Endodermal cell (in vitro differentiated cells): ENCODE measurements at places on chromosomes 11 and 22.

GRCh38 chr11:86917589-86917988 is 37.6 kb downstream of the FZD4 start:
- no peak overlapping the region for H3K27ac ChIP-seq
- H3K27me3 ChIP-seq = no peaks in the 10 kb centered on the region
- DNase-seq = no peak
- H3K36me3 ChIP-seq = no peaks in the 10 kb centered on the region
- no peak overlapping the region for H3K4me3 ChIP-seq

GRCh38 chr11:69934861-69935494 is 115.8 kb upstream of the FGF3 start:
- H3K27ac ChIP-seq = no peak overlapping the region
- DNase-seq = peak; percentile 88
- no peaks in the 10 kb centered on the region for H3K36me3 ChIP-seq
- no peak overlapping the region for H3K4me3 ChIP-seq
- H3K27me3 ChIP-seq = no peaks in the 10 kb centered on the region

DNA sequence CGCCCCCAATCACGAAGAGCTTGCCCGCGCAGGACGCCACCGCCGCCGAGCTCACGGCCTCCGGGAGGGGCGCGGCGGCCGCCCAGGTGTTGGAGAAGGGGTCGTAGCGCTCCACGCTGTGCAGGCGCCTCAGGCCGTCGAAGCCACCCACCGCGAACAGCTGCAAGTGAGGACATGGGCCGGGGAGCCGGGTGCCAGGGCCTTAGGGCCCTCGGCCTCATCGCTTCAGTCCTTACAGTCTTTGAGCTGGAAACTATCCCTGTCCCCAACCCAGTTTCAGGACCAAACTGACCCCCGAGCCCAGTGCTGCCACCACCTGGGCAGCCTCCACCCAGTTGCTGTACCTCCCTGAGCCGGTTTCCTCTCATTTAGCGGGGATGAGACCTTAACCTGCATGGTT is 7.6 kb downstream of the KLHL35 start:
- H3K4me1 ChIP-seq = peaks cover 13% of the 10 kb centered on the region
- H3K27me3 ChIP-seq = peaks cover 21% of the 10 kb centered on the region
- peak; percentile 93 for DNase-seq
- no peak overlapping the region for H3K4me3 ChIP-seq

DNA sequence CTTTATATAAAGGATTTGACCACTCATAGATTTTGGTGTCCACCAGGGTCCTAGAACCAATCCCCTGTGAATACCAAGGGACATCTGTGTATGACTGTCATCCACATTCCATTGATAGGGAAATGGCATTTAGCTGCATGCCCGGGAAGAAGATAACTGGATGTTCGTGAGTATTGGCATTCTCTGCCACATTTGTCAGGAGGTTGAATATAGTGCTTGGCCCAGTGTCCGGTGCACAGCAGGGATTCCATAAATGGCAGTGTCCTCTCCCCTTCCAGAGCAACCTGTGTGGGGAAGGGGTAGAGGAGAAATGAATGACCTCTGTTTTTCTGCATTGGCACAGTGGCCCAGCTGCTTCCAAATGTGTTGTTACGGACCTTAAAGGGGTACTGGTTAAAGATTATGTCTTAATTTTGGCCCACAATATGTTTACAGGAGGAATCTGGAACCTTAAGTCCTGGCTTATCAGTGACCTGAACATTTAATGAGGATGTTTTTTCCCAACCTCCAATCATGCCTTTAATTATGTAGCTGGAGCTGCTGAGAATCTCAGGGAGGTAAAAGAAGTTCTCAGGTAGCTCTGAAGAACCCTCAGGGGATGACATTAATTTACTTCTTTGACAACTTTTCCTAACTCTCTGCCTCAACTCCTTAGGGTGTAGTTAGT is 33.6 kb upstream of the OR4B1 start:
- DNase-seq = no peak
- H3K27me3 ChIP-seq = no peaks in the 10 kb centered on the region
- no peak overlapping the region for H3K27ac ChIP-seq
- no peaks in the 10 kb centered on the region for H3K4me1 ChIP-seq
- H3K36me3 ChIP-seq = no peaks in the 10 kb centered on the region

- no peak for DNase-seq
- H3K27me3 ChIP-seq = no peaks in the 10 kb centered on the region
- no peak overlapping the region for H3K4me3 ChIP-seq
- H3K27ac ChIP-seq = no peak overlapping the region
- H3K4me1 ChIP-seq = no peaks in the 10 kb centered on the region
These were observed 29.3 kb upstream of the MMP7 start for GRCh38 chr11:102559839-102560238.

DNA sequence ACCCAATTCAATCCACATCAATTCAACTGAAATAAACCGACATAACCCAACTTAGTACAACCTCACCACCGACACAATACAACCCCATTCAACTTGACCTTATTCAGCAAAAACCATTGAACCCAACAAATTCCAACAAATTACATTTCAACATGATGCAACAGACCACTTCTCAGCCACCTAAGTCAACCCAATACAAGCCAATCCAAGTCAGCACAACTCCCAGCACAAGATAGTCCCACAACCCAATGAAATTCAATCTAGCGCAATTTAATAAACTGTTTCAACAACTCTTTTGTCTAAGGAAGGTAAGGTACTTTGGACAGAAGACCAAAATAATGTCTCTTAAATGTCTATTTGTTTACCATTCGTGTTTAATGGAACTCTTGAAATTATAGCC is 226.0 kb downstream of the MIAT start:
- H3K4me1 ChIP-seq = no peaks in the 10 kb centered on the region
- H3K27ac ChIP-seq = no peak overlapping the region
- DNase-seq = no peak
- no peaks in the 10 kb centered on the region for H3K27me3 ChIP-seq
- H3K4me3 ChIP-seq = no peak overlapping the region

GRCh38 chr11:66133216-66133775 is 63.2 kb downstream of the PACS1 start:
- no peak overlapping the region for H3K4me3 ChIP-seq
- peaks cover 10% of the 10 kb centered on the region for H3K4me1 ChIP-seq
- H3K27ac ChIP-seq = no peak overlapping the region
- DNase-seq = no peak
- H3K36me3 ChIP-seq = no peaks in the 10 kb centered on the region
